T-helper 17 cell (primary cell): ENCODE measurements at places on chromosomes 6 and 20. TPM values are rescaled to one million over a fixed set of nuclear protein-coding genes. Genes with fewer than 3 reads are reported as not detected.
A peak's percentile ranks its signal among the peaks of the same experiment; 100 is the strongest.

The FOXQ1 gene
- total RNA-seq: not detected

The CYP24A1 gene
- not detected for total RNA-seq

The ZC2HC1B gene
- 0.34 TPM for total RNA-seq

DNA sequence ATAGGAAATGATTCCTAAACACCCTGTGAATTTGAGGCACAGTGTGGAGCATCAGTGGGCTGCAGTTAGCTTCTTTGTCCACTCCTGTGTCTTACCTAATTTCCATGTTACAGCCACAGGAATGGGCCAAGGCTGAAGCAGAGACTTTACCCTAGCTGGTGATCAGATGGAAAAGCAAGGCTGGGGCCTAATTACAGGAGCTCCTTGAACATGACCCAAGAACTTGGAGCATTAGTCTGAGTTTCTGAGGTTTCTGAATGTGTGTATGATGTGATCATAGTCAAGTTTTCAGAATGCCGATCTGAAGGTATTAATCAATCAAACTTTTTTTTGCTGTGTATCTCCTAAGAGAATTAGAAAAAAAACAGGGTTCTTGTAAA is 18.0 kb downstream of the HECA start:
- H3K4me1 ChIP-seq: peaks cover 71% of the 10 kb centered on the region
- no peak for DNase-seq
- peaks cover 8% of the 10 kb centered on the region for H3K36me3 ChIP-seq
- no peaks in the 10 kb centered on the region for H3K27me3 ChIP-seq
- H3K27ac ChIP-seq: peak overlapping the region; percentile 89
- peak overlapping the region; percentile 19 for H3K4me3 ChIP-seq

GRCh38 chr6:137823826-137824555 is 43.1 kb upstream of the TNFAIP3 start:
- no peaks in the 10 kb centered on the region for H3K36me3 ChIP-seq
- DNase-seq: peak; percentile 83
- peak overlapping the region; percentile 100 for H3K27ac ChIP-seq
- H3K4me3 ChIP-seq: peak overlapping the region; percentile 86
